ENCODE measurements at places on chromosomes 1 and 21.
A peak's percentile ranks its signal among the peaks of the same experiment; 100 is the strongest.

DNA sequence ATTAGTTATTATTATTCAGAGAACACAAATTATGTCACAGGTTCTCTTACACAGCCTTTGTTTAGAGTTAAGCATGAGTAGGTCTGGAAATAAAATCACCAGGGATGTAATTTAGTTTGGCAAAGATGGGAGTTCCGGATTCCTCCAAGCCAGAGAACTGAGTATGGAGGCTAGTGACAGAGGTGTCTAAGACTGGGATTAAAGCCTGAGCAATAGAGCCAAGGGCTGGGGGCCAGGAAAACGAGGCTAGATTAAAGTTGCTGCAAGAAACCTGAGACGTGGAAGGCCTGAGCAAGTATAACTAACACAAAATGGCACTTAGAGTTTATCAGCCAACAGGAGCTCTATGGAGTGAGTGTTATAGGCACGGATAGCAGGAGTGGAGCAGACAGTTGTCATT is 381.6 kb downstream of the SRGAP2C start:
- DNase-seq, result no peak

DNA sequence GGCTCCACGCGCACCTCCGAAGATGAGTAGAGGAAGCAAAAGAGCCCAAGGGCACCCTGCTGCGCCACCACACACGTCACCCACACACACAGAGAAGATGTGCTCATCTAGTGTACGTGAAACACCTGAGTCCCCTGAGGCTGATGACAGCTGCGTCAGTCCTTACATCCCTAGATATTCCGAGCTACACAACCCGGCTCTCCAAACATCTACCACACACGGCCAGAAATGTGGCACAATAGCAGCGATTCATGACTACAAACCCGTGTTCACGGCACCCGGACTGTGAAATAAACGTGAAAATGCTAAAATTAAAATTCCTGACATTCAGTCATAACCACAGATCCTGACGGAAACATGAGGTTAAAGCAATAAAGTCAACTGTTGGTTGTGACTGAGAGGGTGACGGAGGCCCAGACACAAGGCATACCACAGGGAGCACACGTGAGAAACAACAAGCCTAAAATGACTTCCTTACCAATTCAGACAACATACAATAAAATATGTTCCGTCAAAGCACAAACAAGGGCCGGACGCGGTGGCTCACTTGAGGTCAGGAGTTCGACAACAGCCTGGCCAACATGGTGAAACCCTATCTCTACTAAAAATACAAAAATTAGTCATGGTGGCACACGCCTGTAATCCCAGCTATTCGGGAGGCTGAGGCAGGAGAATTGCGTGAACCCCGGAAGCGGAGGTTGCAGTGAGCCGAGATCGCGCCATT is 7.3 kb downstream of the SSU72 start:
- DNase-seq, result no peak

- no peak for DNase-seq
Observed at GRCh38 chr1:6056572-6056948, 10.9 kb downstream of the KCNAB2 start.

GRCh38 chr1:240763771-240764170 is 151.8 kb upstream of the GREM2 start:
- DNase-seq, result no peak

DNA sequence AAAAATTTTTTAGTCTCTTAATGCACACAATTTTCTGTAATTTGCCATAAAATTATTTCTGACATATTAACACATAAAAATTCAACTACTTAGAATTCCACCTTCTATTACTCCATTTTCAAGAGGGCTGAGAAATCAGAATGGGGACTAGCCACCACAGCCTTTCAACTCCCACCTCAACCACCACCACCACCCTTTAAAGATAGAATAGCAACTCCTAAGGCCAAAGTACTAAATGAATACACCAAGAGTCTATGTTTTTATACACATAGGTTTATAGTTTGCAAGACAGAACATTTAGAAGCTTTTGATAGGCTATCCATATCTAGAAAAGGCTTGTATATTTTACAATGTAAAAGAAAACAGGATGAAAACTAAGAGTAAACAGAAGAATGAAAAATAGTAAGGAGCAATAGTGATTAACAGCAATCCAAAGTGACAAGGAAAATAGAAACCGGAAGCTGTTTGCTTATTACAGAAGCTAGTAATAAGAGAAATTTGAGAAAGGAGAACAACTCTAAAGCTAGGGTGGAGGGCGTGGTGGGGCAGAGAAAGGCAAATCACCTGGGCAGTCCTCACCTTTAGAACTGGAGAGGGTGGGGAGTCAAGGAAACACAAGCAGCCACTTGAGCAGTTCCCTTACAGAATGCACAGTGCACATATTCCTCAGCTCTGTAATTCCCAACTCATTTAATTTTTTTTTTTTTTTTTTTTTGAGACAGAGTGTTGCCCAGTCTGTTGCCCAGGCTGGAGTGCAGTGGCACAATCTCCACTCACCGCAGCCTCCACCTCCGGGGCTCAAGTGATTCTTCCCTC is 27.7 kb downstream of the EPS15 start:
- no peak for DNase-seq

DNA sequence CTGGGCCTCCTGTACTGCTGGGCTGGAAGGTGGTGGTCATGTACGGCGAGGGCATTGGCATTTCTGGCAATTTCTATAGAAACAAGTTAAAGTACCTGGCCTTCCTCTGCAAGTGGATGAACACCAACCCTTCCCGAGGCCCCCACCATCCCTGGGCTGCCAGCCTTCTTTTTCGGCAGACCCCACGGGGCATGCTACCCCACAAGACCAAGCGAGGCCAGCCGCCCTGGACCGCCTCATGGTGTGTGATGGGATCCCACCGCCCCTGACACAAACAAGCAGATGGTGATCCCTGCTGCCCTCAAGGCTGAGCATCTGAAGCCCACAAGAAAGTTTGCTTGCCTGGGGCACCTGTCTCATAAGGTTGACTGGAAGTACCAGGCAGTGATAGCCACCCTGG is 76.0 kb downstream of the NFASC start:
- no peak for DNase-seq

- DNase-seq, result no peak
Observed at GRCh38 chr1:84319662-84320061, 18.2 kb downstream of the SAMD13 start.

GRCh38 chr1:209727785-209728184 is 23.1 kb downstream of the HSD11B1 start:
- DNase-seq, result no peak

GRCh38 chr21:45949928-45950739 is 31.4 kb upstream of the COL6A1 start:
- no peak for DNase-seq

DNA sequence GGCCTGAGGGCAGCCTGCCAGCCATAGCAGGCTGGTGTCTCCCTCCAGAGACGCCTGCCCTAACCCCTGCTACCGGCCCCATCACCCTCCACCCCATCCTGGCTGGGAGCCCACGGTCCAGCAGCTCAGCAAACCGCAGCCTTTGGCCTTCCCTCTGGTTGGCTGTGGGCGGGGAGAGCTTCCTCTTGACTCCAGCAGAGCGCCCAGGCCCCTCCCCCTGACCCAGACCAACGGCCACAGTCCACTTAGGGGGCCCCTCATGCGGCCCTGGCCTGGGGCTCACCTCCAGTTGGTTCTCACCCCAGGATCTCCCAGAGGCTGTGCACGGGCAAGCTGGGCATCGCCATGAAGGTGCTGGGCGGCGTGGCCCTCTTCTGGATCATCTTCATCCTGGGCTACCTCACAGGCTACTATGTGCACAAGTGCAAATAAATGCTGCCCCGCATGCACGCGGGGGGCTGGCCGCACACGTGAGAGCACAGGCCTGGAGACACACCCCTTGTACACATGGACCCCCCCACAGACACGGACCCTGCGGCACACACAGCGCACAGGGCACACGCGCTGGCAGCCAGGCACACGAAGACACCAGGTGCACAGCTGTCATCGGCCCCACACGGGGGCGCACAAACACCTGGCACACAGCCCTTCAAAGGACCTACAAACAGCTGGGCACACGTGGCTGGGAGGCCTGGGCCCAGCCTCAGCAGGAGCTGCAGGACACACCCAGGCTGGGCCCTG is 3.1 kb downstream of the SMIM1 start:
- no peak for DNase-seq

DNA sequence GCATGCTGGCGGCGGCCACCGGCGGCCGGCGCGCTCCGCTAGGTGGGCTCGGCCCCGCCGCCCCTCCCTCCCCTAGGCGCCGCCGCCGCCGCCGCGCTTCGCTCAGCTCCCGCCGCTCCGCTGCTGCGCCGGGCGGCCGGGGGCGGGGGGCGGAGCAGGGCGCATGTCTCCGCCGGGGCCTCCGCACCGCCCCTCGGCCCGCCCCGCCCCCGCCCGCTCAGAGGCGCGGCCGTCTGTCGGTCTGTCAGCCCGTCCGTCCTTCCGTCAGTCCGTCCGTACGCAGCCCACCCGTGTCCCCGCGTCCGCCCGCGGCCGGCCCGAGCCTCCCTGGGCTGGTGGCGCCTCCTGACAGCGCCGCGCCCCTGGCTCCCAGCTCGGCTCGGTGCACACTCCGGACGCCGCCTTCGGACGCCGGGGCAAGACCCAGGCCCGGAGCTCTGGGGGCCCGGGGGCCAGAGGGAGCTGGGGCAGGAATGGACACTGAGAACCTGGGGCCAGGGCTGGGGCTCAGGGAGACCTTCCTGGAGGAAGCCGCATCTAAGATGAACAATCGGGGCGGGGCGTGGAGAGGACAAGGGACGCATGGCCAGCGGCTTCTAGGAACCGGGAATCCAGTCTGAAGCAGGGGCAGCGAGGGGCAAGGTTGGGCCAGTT is at the start of gene GPR153:
GPR153 (minus strand) TSS at position 138 of the 654 bp plus-strand sequence. CDS start 6,193 bp downstream, outside the sequence.
- no peak for DNase-seq

GRCh38 chr1:58401991-58402390 is 144.5 kb downstream of the OMA1 start:
- DNase-seq, result no peak

- DNase-seq, result no peak
Observed at GRCh38 chr21:44870748-44871495, 2.6 kb downstream of the PTTG1IP start.

- no peak for DNase-seq
Observed at GRCh38 chr1:39500862-39501389, 9.5 kb downstream of the BMP8A start.

DNA sequence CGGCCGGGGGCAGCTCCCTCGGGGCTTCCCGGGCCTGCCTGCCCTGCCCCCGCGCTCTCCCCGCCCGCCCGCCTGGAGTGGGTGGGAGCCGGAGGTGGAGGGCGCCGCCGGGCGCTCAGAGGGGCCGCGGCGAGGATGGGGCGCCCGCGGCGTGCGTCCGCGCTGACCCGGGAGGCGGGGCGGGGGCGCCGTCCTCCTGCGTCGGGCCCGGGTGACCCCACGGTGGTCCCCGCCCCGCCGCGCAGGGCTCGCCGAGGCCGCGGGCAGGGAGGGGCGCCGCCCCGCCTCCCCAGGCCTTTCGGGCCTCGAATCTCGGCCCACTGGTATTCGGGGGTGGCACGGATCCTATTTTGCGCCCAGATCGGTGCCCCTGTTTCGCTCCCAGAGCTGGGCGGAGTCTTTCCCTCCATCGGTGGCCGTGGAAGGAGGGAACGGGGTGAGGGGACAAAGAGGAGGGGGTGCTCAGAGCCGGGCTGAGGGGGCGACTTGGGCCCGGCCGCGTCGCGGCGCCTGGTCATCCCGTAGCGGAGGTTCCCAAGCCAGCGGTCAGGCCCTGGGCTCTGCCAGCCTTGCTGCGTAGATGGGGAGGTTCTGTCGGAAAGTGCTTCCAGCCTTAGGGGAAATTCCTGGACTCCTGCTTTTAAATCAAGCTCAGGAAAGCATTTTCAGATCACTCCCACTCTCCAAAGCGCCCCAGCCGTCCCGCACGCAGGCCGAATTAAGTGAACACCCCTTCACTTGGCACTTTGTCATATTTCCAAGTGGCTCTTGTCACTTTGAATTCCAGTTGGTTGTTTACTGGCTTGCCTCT is 545 bp downstream of the PATJ start:
- no peak for DNase-seq

DNA sequence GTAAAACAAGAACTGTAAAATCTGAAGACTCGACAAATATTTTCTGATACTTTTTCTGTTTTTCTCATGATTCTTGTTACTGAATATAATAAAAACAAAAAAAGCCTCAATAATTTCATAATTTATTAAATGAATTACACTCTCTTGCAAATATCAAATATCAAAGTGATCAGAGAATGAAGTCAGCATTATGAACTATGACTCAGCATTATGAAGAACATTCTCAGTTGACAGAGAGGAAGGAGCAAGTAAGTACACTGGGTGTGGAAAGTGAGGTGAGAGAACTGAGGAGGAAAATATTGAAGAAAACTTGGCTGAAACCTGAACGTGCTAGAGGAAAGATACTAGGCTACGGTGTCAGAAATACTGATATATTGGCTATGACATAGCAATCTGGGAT is 529.5 kb downstream of the KCNT2 start:
- DNase-seq, result no peak

DNA sequence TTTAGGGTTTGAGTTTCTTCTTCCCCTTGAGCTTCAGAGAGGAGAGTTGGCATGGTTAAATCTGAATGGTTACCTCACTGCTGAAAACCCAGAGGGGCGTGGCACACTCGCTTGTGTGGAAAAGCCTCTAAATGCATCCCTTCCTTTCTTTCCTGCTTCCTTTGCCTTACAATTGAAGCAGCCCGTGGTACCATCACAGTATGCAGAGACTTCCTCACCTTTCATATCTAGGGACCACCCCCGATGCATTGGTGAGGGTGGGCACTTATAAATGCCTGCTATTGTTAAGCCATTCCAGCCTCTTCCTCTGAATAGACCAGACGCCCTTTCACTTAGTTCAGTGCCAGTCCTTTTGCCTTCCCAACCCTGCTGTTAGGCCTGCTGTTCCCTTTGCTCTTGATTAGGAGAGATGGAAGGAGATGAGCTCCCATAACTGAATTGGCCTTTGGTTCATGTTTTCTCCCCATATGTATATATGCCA is 21.9 kb upstream of the LAX1 start:
- DNase-seq, result no peak

GRCh38 chr1:228850141-228851100 is 115.1 kb downstream of the RHOU start:
- DNase-seq, result no peak

- DNase-seq, result peak; percentile 72
Observed at GRCh38 chr1:28115267-28115666, 26.9 kb upstream of the EYA3 start.

DNA sequence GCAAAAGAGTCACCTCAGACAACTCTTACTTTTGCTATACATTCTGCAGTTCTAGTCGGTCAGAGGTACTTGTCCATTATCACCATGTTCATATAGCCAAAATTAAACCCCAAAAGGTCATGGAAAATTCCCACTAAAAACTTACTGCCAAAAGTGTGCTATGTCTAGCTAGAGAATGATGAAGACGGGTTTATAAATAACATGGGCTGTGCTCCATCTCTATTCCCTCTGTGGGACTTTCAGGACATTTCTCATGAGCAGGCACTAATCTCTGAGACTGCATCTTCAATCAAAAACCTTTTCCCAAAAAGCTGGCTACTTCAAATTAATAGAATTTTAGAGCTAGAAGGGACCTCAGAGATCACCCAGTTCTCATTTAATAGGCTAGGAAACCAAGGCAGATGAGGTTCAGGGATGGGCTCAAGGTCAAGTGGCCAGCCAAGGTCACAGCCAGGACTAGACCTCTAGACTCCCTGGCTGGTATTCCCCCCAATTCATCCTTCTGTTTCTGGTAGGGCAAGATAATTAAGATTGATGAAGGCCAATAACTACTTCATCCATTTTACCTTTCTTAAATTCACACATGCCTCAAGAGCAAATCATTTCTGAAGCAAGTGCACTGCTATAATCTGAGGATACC is 21.0 kb upstream of the MOB3C start:
- DNase-seq, result no peak
